Stimulated activated CD4-positive, alpha-beta T cell treated with anti-CD3 and anti-CD28 coated beads, Interleukin-1b, Interleukin-23, amount 100 ng/mL, for 48 hours (primary cell): ENCODE measurements at places on chromosomes 7 and 10.

DNA sequence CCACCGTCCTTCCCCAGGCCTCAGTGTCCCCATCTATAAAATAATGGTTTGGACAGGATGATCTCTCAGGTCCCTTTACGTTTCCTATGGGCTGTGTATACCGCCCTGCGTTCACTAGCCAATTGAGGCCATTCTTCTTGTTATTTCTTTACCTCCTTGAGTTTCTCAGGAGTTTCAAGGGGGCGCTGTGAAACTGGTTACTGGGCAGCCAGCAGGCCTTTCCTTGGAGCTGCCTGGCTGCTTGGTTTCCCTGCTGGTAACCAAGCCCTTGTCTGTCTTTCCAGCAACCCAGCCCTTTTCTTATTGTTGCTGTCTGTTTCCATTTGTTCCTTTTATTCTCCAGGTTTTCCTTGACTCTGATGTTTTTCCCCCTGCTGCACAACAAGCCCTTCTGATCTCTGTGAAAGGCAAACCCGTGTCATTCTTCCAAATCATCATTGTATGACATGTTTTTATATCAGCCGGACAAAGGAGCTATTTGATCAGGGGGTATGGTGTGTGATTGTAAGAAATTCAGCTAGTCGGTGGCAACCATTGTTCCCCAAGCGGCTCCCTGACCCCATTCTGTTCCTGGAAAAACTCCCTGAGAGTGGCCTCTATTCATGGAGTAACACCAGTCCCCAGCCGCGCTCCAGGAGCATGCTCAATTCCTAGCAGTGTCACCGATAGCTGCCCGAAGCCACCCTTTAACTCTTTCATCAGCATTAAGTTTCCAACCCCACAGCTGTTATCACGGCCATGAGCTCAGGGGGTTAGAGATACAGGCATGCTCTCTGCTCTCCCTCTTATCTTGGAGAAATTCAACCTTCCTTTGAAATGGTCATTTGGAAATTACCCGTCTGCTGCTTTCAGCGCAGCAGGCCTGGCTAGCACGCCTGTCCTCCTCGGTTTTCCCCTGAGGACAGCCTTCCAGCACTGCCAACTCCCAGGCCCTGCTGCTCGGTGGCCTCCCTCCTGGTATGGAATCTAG is 26.6 kb downstream of the FGF8 start:
- DNase-seq: no peak

DNA sequence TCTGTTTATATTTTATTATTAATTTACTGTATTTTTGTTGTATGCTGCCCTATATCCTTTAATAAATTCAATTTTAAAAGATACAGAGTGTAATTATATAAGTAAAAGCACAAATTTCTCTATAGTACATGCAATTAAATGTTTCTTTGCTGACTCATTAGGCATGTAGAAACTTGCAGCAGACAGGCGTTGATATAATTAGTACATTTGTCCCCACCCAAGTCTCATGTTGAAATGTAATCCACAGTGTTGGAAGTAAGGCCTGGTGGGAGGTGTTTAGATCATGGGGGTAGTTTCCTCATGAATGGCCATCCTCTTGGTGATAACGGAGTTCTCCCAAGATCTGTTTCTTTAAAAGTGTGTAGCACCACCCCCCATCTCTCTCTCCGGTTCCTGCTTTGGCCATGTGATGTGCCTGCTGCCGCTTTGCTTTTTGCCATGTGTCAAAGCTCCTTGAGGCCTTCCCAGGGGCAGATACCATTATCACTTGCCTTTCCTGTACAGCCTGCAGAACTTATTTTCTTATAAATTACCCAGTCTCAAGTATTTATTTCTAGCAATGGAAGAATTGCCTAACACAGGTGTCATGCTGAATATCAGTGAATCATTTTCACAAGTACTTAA is 63.7 kb downstream of the TSPAN12 start:
- DNase-seq: no peak

DNA sequence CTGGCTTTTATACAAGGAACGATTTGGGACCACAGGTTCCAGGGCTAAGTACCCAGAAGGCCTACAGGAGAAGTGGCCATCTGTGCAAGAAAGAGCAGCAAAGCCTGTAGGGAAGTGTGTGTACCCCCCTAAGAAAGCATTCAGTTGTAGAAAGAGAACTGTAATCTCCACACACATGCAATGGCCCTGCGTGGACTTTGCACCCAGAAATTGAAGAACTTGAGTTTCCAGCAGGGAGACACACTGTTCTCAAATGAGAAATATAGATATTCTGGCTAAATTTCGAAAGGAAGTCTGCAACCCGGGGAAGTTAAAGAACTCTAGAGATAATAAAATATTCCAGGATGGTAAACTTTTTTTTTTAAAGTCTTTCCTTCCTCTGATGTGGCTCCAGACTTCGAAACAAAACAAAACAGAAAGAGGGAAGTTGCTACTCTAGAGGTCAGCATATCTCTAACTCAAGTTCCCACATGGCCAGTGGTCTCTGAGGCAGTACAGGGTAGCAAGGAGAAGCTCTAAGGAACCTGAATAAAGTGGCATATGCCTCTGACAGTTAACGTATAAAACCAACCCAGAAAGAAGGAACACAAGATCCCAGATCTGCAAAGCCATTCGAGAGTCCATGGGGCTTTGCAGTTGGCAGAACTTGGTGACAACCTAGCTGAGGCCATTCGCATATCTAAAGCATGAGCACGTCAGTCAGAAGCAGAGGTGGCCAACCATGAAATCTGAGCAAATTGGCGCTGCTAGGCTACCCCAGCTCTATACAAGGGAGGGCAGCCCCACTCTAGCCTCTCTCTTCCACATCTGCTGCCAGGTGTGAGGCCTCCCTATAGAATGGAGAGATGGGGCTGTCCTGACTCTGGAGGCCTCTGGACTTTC is 56.6 kb downstream of the ELMO1 start:
- no peak for DNase-seq

DNA sequence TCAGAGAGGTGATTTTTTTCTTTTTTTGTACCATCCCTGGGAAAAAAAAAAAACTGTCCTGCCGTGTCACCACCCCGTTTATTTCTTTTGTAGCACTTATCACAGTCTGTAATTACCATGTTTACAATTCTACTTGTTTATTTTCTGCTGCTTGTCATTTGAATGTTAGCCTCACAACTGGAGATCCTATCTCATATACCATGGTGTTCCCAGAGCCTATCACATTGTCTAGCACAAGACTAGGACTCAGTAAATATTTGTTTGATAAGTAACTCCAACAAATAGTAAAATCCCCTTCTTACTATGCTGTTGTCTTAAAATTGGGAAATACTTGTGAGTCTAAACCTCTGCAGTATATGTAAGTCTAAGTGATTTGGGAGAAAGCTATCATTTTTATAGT is 36.0 kb downstream of the MKLN1 start:
- no peak for DNase-seq

GRCh38 chr10:18279173-18279572 is 138.9 kb downstream of the CACNB2 start:
- DNase-seq: no peak

- no peak for DNase-seq
These were observed 3.6 kb upstream of the JAKMIP3 start for GRCh38 chr10:132062116-132062515.

DNA sequence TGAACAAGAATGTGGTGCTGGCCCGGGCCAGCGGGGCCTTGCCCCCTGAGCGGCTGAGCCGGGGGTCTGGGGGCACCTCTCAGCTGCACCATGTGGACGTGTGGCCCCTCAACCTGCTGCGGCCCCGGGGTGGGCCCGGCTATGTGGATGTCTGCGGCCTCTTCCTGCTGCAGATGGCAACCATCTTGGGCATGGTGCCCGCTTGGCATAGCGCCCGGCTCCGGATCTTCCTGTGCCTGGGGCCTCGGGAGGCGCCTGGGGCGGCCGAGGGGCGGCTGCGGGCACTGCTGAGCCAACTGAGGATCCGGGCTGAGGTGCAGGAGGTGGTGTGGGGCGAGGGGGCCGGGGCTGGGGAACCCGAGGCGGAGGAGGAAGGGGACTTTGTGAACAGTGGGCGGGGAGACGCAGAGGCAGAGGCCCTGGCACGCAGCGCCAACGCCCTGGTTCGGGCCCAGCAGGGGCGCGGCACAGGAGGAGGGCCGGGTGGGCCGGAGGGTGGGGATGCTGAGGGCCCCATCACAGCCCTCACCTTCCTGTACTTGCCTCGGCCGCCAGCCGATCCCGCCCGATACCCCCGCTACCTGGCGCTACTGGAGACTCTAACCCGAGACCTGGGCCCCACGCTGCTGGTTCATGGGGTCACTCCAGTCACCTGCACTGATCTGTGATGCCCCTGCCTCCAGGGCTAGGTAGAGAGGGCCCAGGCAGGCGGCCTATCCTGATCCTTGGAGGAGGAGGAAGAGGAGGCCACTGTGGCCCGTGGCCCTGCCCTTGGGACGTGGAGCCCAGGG is 1.1 kb upstream of the TRIP6 start:
- DNase-seq: no peak

DNA sequence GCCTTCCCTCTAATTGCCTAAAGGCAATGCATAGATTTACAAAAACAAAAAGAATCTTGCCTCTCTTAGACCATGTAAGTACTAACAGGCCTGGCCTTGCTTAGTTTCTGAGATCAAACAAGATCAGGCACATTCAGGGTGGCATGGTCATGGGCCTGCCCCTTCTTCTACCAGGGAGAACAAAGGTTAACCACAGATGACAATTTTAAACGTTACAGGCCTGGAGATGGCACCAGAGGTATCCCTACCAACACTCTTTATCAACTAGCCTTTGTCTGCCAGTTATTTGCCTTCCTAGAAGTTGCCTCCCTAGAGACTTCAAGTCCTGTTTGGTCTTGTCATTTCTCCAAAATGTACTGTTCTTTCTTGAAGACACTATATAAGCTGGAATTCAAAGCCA is 252.6 kb downstream of the DOCK4 start:
- DNase-seq: no peak

DNA sequence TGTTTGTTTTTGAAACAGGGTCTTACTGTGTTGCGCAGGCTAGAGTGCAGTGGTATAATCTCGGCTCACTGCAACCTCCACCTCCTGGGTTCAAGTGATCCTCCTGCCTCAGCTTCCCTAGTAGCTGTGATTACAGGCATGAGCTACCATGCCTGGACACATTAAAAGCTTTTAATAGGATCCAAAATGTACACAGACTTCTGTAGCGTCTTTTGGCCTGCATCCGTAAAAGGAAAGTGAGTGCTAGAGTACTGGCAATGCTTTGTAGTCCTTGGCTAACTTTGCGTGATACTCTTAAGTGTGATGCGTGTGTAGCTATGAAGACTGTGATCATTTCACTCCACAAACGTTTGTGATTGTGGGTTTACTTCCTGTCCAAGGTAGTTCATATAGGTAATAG is 13.3 kb downstream of the ZRANB1 start:
- no peak for DNase-seq

- DNase-seq: no peak
These were observed 24.4 kb downstream of the GNG11 start for GRCh38 chr7:93945756-93946535.

DNA sequence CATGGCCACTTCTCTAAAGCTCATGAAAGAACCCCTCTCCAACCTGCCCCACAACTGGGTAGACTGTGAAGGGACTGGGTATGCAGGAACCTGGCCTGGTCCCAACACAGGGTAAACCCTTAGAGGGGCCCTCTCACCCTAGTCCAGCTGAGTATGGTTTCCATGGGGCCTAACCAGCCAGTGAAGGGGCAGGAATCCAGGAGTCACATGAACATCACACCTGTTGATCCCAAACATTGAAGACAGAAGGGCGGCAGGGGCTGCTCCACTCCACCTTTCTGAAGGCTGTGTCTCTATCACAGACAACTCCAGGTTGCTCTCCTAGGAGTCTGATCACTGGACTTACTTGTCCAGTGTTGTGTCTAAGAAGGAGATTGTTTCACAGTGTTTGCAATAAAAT is 30.8 kb downstream of the GRID1 start:
- no peak for DNase-seq

DNA sequence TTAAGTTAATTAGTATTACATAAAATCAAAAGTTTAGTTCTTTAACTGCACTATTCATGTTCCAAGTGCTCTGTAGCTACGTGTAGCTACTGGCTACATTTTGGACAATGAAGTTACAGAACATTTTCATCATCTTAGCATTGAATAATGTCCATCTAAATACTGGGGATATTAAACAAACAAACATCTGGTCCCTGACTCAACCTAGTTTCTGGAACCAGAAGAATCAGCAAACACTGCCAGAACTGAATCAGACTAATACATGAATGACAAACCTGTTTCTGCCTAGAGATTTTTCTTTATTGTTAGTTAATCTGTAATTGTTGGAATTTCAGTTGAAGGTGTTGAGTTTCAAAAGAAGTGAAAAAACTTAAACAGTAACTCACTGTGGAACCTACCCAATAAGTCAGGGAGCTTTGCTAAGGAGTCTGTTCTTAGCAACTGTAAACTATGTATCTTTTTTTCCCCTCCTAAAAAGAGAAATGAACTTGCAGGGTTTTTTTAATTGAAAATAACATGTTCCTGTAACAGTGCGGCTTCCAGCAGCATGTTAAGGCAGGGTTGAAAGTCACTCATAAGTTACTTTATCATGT is 58.3 kb downstream of the CDK13 start:
- DNase-seq: no peak
